SW 1271 (cell line): ENCODE measurements at places on chromosomes 13 and 19.

DNA sequence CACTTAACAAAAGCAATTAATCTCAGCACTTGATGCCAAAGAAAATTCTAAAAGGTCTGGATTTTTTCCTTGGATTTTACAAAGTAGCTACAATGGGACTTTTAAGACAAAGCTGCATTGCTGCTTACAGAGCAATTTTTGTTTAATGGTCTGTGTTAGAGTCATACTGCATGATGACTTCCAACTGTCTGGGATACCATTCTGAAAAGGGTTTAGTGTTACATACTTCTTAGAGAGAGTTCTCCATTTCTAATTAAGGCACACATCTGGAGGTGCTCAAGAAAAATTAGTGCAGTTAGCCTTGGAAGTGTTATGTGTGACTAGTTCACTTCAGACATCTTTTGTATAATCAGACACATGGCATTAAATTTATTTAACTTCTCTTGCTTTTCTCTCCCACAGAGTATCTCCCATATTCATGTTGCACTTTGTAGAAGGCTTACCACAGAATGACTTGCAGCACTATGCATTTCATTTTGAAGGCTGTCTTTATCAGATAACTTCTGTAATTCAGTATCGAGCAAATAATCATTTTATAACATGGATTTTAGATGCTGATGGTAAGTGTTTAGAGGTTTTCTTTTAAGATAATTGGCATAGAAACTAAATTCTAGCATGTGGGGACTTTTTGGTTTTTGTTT is 35.1 kb downstream of the USPL1 start:
- no peak for DNase-seq

- peak; percentile 45 for DNase-seq
Observed at GRCh38 chr19:1045247-1045603, 5.3 kb downstream of the ABCA7 start.

GRCh38 chr19:19211499-19212420 is at the start of gene NCAN:
Gene NCAN (plus strand): TSS chr19:19211958. CDS start chr19:19216954, 4,996 bp downstream.
- no peak for DNase-seq

GRCh38 chr13:35984776-35985453 is 146.3 kb downstream of the DCLK1 start:
- no peak for DNase-seq

- no peak for DNase-seq
Observed at GRCh38 chr19:17346109-17346671, 8.8 kb downstream of the GTPBP3 start.

GRCh38 chr13:104114101-104114500 is 1047.9 kb upstream of the SLC10A2 start:
- DNase-seq, result no peak

DNA sequence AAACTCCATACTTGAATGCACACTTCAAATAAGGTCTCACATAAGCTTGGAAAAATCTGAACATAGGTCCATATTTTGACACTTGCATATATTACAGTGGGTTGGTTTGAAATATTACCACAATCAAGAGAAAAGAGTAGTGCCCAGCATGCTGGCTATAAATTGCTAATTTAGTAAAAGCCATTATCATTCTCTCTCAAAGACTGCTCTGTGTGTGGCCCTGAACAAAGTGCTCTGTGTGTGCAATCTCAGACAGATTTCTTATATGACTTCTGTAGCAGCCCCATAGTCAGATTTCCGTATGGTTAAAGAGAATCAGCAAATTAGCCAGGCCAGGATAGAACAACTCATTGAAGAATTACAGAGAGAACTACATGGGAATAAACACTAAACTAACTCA is 78.2 kb downstream of the LIG4 start:
- DNase-seq, result no peak

DNA sequence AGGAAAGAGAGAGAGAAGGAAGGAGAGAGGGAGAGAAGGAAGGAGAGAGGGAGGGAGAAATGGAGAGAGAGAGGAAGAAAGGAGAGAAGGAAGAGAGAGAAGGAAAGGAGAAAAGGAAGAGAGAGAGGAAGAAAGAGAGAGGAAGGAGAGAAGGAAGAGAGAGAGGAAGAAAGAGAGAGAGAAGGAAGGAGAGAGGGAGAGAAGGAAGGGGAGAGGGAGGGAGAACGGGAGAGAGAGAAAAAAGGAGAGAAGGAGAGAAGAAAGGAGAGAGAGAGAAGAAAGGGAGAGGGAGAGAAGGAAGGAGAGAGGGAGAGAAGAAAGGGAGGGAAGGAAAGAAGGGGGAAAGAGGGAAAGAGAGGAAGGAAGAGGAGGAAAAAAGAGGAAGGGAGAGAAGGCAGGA is 1070.7 kb downstream of the UQCRFS1 start:
- DNase-seq, result no peak

DNA sequence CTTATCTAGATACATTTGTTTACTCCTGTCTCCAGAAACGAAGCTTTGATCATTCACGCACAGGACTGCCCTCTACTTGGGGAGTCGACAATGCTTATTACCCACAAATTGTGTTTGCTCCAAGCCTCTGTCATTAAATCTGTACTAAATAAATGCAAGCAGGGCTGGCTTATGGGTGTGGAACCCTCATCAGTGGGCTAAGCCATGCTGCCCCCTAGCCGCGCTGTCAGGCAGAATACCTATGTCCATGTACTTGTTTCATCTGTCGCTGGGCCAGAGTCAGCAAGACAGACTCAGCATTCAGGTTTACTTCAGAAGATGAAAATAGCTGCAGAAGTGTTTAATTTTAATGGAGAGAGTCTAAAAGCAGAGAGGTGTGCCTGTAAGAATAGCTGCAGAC is 110.0 kb upstream of the PRR20A start:
- DNase-seq, result no peak

- no peak for DNase-seq
Observed at GRCh38 chr13:109971006-109971405, 184.6 kb upstream of the IRS2 start.

DNA sequence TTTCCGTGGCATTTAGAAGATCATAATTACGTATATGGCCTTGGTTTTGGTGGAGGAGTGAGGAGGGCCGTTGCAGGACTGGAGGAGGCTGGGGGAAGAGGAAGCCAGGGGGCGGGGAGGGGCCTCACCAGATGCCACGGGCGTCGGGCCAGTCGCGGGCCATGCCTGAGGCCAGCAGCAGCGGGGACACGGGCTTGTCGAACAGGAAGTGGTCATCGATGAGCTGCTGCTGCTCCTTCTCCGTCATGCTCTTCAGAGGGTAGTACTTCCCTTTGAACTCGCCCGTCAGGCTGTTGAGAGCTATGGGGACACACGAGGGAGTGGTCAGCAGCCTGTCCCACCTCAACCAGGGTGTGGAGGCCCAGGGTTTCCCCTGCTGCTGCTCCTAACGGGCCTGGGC is 11.1 kb downstream of the CKM start:
- no peak for DNase-seq

DNA sequence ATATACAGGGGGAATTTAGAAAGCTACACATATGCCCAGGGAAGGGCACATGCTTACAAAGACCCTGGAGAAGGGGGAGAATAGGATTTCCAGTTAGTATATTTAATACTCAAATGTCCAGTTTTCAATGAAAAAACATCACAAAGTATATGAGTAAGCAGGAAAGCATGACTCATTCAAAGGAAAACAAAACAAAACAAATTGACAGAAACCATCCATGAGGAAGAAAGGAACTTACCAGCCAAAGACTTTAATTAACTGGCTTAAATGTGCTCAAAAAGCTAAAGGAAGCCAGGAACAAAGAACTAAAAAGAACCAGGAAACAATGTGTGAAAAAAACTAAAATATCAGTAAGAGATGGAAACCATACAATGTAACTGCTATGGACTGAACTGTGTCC is 716.2 kb upstream of the ARGLU1 start:
- peak; percentile 2 for DNase-seq

DNA sequence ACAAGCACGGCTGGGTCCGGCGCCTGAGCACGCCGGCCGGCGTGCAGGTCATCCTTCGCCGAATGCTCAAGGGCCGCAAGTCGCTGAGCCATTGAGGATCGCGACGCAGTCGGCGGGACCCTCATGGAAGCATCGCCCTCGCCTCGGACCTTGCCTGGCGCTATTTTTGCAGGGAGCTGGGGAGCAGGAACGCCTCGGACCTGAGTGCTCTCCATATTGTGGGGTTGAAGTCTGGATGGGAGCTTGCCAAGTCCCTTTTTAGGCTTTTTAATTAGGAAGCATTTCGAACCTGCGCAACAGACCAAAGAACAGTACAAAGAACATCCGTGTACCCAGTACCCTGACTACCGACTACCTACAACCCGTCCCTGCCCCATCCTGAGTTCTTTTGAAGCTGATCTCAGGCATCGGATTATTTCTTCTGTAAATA is 628 bp downstream of the MRPL34 start:
- DNase-seq, result no peak

DNA sequence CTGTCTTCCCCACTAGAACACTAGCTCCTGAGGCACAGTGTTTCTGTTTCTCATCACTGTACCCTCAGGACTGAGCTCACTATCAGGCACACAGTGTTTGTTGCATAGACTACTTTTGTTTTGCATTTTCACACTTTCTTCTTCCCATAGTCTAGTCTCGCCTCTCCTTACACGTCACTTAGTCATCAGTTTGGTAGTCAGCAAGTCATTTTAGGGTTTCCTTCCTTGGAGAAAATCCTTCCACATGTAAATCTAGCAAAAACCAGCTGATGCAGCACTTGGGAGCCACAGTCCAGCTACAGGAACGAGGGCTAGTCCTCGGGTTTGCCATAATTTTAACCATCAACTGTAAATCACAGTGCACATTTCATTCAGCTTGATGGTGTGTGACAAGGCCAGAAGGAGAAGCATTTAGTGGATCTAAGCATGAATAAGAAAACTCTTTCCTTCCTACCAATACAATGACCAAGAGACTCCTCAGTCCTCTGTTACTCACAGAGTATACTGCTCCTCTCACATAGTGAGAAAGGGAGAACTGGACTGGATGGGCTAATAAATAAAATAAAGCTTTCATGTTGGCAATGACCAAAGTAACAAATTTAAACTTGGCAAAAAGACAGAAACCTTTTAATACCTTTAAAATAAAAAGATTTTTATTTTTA is 221.0 kb downstream of the KLF12 start:
- no peak for DNase-seq

- DNase-seq, result no peak
Observed at GRCh38 chr19:48715681-48716171, 3.8 kb downstream of the MAMSTR start.

GRCh38 chr19:29849208-29849607 is 37.4 kb downstream of the CCNE1 start:
- DNase-seq, result no peak

DNA sequence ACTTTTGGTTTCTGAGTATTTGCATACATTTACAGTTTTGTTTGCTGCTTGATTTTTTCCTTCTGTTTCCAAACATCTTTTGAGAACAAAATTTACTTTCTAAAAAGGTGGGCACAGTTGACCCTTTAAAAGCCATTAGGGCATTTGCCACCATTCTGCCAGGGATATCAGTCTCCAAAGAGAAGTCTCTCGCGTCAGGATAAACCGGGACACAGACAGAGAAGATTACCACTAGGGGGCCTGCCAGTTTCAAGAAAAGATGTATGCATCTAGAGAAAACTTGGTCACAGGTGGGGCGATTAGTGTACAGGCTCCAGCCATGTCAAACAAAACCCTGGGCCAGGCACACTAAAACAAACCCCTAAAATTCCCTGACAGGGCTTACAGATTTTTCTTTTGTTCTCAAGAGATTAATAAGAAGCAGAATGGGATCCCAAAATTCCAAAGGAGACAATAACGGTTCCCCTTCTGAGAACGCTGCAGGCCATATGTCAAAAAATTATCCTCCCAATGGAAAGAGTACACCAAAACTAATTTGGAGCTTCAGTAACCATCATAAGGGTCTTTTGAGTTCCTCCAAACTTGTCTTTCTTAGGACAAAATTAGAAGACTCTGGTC is 10.7 kb upstream of the PABPC3 start:
- peak; percentile 34 for DNase-seq

GRCh38 chr13:24618011-24618955 is 61.9 kb upstream of the ATP12A start:
- no peak for DNase-seq

DNA sequence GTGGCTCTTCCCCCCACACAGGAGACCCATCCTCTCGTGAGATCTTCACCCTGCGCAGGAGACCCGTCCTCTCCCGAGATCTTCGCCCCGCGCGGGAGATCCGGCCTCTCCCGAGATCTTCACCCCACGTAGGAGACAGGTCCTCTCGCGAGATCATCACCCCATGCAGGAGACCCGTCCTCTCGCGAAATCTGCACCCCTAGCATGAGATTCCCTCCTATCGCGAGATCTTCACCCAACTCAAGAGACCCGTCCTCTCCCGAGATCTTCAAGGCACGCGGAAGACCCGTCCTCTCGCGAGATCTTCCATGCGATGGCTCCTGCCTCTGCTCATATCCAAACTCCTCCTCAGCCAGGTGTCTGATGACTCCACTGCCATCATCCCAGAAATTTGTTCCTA is 24.3 kb downstream of the LAIR2 start:
- no peak for DNase-seq

DNA sequence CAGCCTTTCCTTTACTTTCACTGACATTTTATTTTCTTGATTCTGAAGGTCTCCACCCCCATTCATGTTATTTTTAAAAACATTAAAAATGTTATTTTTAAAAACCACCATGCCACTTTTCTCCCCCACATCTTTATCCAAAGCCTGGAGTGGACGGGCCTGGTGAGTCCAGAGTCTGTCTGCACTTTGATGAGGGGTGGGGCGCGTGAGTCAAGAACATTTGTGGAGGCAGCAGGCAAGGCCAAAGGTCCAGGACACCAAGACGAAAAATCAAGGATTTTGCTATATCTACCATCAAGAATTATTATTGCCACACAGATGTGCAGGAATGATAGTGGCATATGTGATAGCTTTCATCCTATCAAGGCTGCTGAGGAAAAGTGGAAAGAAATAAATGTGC is 224.9 kb downstream of the FGF9 start:
- no peak for DNase-seq

- no peak for DNase-seq
Observed at GRCh38 chr19:17393002-17393401, 994 bp downstream of the CCDC194 start.

DNA sequence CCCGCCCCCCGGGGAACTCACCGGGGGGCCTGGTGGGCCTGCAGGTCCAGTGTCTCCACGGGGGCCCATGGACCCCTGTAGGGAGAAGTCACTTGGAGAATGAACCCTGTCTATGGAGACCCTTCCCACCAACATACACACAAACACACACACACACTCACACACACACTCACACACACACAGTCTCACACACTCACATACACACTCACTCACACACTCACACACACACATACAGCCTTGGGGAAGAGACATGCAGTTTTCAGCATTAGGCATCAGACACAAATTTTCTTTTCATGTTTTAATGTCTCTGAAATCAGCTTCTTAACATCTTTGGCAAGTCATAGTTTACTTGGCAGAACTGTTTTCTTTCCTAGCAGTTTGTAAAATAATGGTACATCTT is 31.0 kb upstream of the OLFM2 start:
- DNase-seq, result no peak
